COR-L47 (cell line): ENCODE measurements at places on chromosomes 2 and 18.
A peak's percentile ranks its signal among the peaks of the same experiment; 100 is the strongest.

DNA sequence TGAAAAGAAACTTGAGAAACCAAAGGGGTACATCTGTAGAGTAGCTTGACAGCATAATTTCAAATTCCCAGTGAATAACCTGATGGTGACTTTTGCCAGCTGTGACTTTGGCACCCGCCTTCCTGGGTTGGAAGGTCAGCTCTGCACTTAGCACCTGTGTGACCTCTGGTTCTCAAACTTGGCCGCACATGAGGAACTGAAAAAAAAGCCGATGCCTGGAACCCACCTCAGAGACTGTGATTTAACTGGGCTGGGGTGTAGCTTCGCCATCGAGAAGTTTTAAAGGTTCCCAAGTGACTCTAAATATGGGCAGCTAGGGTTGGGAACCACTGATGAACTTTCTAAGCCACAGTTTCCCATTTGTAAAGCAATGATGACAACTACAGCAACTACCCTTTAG lies 6.5 kb downstream of the EFEMP1 start:
- DNase-seq = no peak

- DNase-seq = peak; percentile 87
Observed at GRCh38 chr2:165953306-165953654, 296 bp downstream of the TTC21B start.

DNA sequence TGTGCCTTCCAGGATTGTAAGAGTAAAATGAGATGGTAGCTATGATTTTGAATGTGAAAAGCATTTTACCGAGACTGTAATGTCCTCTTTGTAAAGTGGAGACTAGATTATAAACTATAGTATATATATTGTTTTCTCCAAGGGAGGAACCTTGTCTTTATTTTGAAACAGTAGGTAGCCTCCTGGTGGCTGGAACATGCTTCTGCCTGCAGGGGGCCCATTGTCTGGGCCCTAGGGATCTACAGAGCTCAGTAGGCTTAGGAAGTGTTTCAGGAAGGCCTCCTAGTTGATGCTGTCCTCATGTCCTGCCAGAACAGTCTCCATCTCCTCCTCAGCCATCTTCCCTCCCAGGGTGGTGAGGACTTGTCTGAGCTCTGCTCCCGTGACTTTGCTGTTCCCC lies 3.0 kb downstream of the PIKFYVE start:
- no peak for DNase-seq

DNA sequence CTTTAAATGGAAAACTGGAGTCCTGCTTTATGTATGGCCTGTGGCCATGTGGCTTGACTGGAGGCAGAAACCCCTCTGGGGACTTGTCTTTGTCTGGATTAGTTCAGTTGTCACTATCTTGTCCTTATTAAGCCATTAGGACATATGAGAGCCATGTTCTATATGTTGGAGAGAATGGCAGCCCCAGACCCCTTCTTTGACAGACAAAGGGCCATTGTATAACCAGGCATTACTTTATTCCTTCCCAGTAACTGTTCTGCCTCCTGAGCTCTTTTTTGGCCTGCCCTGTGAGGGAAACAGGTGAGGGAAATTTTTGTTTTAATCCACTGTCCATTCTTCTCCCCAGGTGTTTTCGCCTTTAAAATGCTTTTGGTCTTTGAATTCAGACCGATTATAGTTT lies 43.3 kb downstream of the FSHR start:
- no peak for DNase-seq

GRCh38 chr18:8661754-8662559 lies 43.4 kb upstream of the MTCL1 start:
- peak; percentile 99 for DNase-seq

GRCh38 chr18:12585218-12585617 lies 72.7 kb downstream of the SPIRE1 start:
- no peak for DNase-seq

DNA sequence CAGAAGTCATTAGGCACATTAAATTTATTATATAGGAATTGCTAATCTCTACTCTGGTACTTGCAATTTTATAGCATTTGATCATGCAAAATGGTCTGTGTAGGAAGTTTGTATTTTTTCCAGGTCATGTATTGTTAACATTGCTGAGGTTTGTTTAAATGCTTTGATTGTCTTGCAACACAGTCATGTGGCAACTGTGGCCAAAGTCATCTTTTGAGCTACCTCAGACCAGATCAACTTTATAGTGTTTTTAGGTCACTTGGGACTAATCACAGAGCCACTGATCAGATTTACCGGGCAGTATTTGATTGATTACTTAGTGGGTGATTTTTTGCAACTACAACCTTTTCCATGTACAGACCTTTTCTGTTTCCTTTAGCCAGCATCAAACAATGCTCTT lies 3.7 kb downstream of the SERPINB5 start:
- DNase-seq = no peak

- no peak for DNase-seq
Observed at GRCh38 chr18:59308938-59309260, 9.6 kb downstream of the CPLX4 start.

GRCh38 chr2:96508521-96509113 lies 3.5 kb upstream of the NEURL3 start:
- DNase-seq = no peak

DNA sequence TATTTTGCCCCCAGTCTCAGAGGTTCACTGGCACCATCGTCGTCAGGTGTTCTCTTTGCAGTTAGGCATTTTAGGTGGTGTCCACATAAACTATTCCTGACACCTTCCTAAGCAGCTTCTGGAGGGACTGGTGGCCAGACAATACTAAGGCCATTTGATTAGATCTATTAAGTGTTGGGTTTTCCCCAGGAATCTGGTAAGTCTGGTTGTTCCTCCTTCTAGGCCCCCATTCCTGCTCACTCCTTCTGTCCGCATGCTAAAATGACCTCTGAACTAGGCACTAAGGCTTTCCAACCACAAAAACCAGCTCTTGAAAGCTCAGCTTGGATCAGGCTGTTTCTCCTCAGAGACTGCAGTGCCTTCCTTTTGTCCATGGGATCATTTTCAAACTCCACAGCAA lies 100.7 kb downstream of the MGAT5 start:
- no peak for DNase-seq

GRCh38 chr18:6821356-6821755 lies 91.8 kb downstream of the ARHGAP28 start:
- no peak for DNase-seq

GRCh38 chr2:213162516-213163118 lies 11.2 kb upstream of the IKZF2 start:
- DNase-seq = no peak

DNA sequence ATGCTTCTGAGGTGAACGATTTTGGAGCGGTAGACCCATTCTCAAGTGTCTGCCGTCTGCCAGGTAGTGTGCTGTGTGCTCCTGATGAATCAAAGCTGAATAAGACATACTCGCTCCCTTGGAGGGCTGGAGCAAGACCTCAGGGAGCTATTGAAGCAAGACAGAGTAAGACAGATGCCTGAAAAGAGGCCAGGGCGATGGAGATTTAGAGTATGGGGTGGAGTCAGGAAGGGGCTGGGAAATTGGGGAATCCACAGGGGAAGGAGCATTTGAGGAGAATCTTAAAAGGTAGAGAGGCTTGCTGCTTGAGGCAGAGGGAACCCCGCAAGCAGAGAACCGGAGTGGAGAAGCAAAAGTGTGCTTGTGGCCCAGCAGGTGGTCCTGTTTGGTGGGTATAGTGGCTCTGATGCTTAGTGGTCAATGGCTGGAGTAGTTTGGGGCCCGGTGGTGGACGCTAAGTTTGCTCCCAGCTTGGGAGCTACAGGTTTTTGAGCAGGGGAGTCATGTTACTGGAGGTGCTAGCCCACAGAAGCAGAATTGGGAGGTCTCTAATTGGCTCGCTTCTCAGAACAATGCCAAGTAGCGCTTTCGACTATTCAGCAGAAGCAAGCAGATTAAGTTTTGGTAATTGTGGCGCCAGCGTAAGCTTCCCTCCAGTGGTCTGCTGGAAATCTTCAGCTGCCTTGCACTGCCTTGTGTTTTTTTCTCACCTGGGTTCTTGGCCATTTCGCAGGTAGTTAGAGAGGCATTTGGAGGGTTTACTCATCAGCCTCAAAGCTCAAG lies 2.0 kb downstream of the CNNM4 start:
- peak; percentile 25 for DNase-seq

DNA sequence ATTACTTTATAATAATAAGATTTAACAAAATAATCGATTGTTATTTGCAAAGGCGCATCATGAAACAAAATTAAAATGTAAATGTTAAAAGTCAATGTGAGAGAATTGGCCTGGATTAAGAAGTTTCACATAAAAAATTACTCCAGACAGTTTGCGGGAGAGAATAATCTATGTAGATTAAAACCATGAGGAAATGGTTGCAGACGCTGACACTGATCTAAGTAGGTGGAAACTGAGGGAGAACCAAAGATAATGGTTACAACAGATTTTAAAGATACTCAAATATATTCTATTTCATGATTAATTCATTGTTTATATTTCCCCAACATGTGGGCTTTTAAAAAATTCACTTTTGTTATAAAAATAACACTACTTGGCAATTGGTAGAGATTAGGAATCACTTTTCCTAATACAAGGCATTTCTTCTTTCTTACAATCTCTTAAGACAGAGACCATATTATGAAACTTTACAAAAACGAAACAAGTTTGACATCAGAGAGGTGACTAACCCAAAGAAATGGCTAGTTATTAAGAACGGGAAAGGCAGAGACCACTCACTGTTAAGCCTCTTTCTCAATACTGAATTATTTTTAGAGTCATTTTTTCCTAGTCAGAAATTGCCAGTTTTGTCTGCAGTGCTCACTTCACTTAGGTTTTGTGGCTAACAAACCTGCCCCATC lies 1.6 kb downstream of the KANSL1L start:
- DNase-seq = no peak

- no peak for DNase-seq
Observed at GRCh38 chr2:47217277-47217676, 62.2 kb upstream of the STPG4 start.

DNA sequence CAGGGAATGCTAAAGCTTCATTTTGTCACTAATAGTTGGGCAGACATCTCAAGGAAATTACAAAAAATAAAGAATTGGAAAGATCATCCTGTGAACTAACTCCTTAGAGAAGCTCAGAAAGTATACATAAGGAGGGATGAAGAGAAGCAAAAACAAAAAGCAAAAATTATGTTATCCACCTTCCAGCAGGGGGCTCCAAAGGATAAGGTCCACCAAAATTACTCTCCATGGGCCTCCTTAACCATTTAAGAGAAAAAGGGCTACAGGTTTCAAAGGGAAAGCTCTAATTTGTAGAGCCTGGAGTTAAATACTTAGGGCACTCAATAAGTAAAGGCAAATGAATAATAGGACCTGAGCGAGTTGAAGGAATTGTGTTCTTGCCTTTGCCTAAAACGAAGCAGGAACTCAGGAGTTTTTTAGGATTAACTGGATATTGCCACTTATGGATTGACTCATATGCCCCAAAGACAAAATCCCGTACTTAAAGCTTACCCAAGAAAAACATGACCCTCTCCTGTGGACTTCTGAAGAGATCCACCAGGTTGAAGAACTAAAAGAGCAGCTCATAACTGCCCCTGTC lies 1167.9 kb downstream of the DSC3 start:
- DNase-seq = peak; percentile 59

DNA sequence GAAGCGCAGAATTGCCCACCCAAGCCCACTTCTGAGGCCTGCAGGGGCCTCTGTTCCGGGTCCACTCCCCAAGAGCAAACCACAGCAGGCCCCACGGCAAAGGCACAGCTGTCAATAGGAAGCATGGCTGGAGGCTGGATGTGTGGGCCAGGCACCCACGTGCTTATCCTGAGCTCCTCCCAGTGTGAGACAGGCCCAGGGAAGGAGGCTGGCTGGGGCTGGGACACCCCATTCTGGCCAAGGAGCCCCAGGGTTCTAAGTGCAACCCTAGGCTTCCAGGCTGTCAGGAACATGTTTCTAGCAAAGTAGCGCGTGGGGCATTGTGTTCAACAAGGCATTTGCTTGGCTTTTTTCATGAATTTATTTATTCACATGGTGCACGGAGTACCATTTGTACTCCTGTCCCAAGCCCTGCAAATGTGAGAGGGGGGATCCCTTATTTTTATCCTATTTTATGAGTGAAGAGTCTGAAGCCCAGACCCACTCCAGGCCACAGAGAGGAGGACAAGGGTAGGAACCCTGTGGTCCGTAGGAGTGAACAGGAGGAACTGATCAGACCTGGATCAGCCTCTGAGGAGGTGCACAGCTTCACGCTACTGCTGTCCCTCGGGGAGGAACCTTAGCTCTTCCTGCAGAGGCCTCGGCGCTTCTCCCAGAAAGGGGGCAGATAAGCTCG lies 6.1 kb upstream of the RAB17 start:
- DNase-seq = no peak

GRCh38 chr2:72933207-72933606 lies 15.9 kb downstream of the EMX1 start:
- DNase-seq = no peak

- DNase-seq = no peak
Observed at GRCh38 chr18:21853775-21854552, 113.4 kb downstream of the MIB1 start.

DNA sequence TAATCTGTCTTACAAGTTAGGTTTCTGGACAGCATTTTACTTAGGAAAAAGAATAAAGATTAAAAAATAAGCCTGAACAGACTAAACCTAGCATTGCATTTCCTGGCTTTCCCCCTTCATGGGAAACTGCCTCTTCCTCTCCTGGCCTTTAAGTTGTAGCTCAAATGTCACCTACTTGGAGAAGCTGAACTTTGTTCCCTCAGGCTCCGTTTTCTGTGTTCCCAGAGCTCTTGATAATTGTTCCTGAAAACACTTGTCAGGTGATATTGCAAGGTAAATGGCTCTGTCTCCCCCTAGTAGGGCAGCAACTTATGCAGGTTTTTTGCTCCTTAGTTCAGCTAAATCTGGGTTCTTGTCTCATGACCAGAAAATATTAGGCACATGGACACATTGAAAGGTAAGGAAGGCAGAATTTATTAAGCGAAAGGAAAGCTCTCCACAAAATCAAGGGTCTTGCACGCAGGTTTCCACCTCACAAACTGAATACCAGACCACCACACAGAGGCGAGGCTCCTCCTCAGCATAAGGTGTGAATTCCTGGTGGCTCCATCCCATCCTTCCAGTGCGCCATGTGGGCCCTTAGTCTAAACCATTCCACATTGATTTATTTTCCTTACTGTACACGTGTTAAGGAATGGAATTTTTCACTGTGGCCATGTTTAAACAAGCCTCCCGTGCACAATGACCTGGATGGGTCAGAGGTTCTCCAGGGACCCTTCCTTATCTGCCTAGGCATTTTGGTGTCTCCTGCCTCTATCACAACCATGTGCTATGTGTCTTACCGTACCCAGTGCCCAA lies 229.3 kb downstream of the HNMT start:
- no peak for DNase-seq

DNA sequence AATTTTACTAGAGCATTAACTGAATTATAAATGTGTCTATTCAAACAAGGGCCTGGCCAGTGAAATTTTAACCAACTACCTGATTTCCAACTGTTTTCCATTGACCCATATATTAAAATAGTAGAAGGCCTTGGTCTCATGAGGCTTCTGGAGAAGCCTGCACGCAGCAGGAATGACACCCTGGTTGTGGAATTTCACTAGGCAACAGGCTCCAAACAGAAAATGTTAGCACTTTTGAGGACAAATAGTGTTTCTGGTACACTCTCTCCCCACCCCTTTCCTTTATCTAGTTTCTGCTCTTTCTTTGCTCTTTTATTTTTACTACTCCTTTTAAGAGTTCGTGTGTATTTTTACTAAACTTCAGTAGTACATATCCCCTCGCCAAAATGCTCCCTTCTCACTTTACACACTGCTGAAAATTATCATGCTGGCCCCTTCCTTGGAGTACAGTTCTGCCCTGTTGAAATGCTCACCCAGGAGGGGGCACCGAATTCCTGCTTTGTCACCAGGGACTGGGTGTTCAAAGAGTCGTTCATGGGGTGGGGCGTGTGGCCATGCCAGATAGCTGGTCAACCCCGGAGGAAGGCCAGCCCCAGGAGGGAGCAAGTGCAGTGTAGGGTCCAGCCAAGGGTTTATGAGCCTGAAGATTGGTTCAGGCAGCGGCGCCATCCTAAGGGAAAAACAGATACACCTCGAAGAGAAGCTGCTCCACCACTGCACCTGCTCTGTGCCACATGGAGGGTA lies 22.1 kb upstream of the COL6A3 start:
- no peak for DNase-seq
